Left lung (tissue), 14 donors: ENCODE measurements at places on chromosomes 16 and 17. TPM values are rescaled to one million over a fixed set of nuclear protein-coding genes. Genes with fewer than 3 reads are reported as not detected.

DNA sequence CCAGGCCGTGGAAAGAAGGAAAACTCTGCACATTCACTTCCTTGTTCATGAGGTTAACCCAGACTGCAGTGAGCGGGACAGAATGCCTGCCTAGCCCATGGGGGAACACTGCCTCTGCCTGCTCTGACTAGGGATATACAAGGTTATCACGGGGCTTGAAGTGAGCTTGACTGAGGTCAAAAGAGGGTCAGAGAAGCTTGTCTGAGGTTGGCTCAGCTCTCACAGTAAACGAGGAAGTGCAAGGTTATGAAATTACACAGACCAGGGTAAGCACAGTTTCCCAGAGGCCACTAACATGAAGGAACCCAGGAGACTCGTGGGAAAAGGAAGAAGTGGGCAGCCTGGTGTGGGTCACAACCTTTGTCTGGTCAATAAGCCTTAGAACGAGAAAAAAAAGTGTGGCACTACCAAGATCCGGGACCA, 28.7 kb downstream of the HIC1 start:
- DNase-seq: no peak

DNA sequence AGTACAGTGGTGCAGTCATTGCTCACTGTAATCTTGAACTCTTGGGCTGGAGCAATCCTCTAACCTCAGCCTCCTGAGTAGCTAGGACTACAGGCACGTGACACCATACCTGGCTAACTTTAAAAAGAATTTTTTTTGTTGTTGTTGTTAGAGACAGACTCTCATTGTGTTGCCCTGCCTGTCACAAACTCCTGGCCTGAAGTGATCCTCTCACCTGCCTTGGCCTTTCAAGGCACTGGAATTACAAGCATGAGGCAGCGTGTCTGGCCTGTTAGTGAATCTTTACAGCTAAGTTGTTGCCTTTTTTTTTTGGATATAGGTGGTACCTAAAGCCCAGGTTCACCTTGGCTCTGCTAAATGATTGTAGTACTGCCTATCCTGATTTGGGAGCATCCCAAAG, 290.6 kb downstream of the BCAS3 start:
- DNase-seq: no peak

DNA sequence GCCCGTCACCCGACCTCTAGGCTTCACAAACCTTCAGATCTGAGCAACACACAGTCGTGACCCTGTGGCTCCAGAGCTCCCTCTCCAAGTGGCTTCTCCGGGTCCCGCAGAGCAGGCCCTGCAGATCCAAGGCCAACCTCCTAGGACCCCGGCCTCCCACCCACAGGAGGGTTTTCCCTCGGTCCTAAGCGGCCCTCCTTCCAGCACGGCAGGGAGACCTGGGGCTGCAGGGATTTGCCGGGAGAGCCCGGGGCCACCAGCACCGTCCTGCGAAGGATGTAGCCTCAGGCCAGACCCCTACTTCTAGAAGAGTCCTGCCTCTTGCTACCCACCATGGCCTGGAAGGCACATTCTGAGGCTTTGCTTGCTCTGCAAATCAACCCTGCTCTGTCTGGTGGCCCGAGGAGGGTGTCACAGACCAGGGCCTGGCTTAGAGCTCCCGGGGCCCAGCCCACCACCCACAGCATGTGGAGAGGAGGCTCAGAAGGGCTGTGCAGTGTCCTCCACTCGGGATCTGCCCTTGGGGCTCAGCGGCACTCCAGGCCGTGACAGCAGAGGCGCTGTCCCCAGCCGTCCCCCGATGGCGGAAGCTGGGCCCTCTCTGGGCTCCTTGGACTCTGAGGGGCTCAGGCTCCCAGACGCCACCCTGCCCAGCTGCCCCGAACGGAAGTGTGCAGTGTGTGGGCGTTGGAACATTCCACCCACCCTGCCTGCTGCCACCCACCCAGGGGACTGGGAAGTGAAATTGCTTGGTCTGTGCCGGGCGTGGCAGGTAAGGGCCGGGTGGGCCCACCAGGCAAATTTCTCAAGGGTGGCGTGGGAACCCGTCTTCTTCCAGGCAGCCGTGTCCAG, 28.8 kb upstream of the ACSF3 start:
- no peak for DNase-seq

GRCh38 chr17:17129466-17129865, 76.7 kb downstream of the PLD6 start:
- DNase-seq: no peak

The SCGB1C2 gene
- not detected for total RNA-seq

The FBXW10 gene
- not detected for total RNA-seq
